ENCODE measurements at places on chromosomes 3 and 15.

GRCh38 chr15:94921936-94922335, 690.6 kb downstream of the MCTP2 start:
- DNase-seq = no peak

DNA sequence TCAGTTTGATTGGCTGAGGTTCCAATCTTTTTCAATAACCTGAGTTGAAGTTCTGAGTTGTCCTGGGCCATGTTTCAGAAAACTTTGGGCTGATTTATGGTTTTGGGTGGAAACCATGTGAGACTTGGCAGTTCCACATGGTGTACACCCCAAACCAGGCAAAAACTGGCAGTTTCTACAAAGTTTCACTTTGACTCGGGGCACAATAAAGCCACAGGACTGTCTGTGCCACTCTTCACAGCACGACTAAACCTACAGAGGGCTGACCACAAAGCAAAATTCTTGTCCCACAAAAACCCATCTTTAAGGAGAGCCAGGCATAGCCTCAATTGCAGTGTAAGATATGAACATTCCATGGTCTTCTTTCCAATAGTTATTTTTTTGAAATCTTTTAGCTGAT, 155.0 kb downstream of the DUT start:
- no peak for DNase-seq

GRCh38 chr3:132530624-132531023, 66.4 kb upstream of the ACKR4 start:
- DNase-seq = no peak

- DNase-seq = no peak
Measured at GRCh38 chr3:37586280-37586679, 275.4 kb upstream of the CTDSPL start.

GRCh38 chr3:15066467-15066866, 1.4 kb upstream of the MRPS25 start:
- no peak for DNase-seq

DNA sequence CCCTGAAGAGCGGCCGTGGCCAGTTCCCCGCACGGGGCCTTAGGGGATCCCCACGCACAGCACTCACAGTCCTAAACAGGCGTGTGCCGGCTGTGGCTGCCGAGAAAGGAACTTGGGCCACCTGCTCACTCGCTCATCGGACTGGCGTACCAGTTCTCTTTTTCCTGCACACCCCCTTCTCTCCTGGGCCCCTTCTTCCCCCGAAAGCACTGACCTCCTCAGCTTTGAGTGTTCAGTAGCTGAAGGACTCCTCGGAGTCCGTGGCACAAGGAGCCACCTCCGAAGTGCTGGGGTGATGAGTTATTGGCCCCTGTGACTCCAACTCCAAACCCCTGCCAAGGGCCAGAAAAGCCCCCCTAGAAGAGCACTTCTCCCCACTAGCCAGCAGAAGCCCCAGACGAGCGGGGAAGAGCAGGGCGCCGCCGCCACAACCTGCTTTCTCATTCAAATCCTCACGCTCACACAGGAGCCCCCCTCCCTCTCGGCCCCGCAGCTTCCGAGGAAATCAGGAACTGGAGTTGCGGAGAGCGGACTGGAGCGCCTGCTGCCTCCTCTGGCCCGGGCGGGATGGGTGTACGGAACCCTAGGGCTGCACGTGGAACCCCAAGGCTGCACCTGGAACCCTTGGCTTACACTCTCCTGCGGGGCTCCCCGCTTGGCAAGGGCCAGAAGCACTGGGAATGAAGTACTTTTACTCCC, at the start of gene PLCH1:
Gene PLCH1, minus strand, starts transcription at position 446 of the 699 bp plus-strand sequence. CDS start 40,847 bp downstream, outside the sequence.
- DNase-seq = peak; percentile 86

DNA sequence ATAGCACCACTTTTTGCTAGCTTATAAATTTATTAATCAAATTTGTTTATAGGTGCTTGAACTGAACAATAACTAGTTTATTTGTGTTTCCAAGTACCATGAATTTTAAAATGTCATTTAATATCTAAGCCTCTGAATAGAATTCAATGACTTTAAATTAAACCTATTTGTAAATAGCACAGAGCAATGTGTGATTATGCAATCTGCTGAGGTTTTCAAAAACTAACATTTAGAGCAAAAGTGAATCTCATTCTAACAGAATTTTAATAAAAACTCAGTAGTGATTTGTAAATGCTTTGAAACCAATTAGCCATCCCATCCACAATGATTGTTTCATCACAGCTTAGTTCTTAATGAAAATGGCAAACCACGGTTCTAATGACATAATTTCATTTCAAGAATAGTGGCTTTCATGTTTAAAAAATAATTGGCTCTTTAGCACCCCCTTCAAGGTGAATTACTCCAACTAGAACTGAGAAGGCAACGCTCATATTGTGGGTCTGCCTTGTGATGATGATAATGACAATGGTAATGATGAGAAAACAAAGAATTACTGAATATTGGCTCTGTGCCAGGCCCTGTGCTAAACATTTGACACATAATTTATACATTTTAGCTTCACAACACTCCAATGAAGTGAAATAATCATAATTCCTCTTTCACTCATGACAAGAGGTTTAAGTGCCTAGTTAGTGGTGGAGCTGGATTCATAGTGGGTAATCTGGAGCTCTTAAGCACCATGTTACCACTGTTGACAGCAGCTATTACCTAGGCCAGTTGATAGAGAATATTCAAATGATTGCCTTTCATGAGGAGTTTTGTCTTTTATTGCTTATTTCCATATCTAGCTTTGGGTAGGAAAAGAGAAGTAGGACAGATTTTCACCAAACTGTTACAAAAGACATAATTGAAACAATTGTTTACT, 145.7 kb downstream of the RBMS3 start:
- no peak for DNase-seq

DNA sequence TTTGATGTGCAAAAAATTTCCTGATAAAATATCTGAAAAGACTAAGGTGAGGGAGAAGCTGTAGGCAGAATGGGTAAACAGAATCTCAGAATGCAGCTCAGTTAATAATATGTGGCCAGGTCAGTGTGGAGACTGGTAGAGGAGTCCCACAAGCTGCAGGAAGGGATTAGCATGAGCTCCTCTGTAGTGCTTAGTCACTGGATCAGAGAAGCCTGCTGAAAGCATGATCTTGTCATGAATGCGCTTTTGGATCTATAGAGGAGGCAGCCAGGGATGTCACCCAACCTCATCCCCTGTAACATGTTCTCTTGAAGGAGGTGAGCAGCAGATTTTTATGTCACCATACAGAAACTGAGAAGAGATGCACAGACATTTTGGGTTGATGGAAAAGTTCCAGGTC, 1035.3 kb upstream of the GBE1 start:
- no peak for DNase-seq

- no peak for DNase-seq
Measured at GRCh38 chr15:60006203-60006862, 2.2 kb downstream of the FOXB1 start.

GRCh38 chr15:59687836-59688235, 1.3 kb downstream of the BNIP2 start:
- no peak for DNase-seq

DNA sequence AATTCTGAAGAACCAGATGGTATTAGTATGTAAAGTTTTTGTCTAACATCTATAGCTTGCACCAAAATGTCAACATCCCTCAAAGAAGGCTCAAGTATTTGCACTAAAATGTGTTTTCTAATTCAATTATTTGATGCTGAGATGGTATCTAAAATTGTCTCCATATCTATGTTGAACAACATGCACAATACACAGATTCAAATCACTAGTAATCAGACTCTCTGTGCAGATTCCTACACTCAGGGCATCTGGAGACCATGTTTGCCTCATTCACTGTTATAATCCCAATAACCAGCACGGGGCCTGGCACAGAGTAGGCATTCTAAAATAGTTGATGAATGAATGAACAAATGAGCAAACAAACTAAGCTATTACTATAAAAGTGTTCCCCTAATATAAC, 2.6 kb downstream of the FILIP1L start:
- no peak for DNase-seq

- no peak for DNase-seq
Measured at GRCh38 chr3:159271799-159272512, 470.1 kb downstream of the MFSD1 start.

- no peak for DNase-seq
Measured at GRCh38 chr3:178849199-178849910, 222.3 kb downstream of the ZMAT3 start.

GRCh38 chr3:167148136-167148535, 232.0 kb downstream of the ZBBX start:
- DNase-seq = no peak

GRCh38 chr15:29921130-29921601, 98.9 kb upstream of the TJP1 start:
- DNase-seq = no peak

GRCh38 chr3:48556796-48557626, at the start of gene PFKFB4:
Gene PFKFB4 (minus strand): TSS chr3:48556803. CDS start chr3:48556777, 26 bp downstream.
- peak; percentile 99 for DNase-seq

DNA sequence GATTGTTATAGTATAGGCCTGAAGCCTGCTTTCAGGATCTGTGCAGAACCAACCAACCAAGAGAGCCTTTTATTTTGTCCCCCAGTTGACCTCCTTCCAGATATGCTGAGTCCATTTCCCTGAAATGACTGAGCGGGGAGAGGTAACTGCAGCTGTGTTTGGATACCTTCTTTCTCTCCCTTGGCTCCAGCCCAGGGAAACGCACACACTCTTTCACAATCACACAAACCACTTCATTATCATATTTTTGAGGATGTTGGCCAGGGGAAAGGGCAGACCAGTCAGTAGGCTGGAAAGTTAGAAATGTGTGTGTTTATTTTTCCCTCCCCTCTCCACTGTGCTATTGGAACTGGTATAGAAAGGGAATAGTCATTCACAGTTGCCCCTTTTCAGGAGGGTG, 417.7 kb upstream of the TBL1XR1 start:
- DNase-seq = no peak

DNA sequence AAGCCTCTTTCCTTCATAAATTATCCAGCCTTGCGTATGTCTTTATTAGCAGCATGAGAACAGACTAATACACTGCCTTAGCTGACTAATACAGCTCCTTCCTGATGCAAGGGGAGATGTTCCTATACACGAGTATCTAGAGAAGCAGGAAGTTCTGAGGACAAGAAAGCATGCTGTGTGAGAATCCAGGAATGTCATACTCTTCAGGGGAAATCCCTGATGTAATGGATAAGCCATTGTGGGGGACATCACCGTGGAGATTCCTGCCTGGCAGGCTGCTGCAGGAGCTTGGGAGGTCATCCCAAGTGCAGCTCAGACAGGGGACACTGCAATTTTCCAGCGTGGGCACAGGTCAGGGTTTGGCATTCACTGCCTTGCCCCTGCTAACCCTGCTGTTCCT, 476.9 kb downstream of the NR2F2 start:
- DNase-seq = no peak

GRCh38 chr3:7573330-7573729, 712.4 kb downstream of the GRM7 start:
- DNase-seq = no peak

GRCh38 chr3:196175722-196176121, 35.5 kb downstream of the ZDHHC19 start:
- no peak for DNase-seq

DNA sequence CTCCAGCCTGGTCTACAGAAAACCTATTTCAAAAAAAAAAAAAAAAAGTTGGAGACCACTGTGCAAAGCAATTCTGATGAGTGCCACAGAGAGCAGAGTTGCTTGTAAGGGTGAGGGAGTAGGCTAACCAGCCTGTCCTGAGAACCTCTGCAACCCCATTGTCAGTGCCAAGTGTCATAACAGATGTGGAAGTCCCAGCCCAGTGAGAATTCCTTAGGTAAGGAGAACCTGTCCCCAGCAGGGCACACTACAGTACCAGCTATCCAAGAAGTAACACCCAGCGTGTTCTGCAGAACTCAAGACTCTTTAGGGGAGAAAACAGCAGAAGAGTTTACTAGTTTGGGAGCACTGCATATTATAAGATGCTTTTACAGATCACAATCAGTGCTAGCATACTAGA, 156.3 kb downstream of the LIPC start:
- DNase-seq = no peak

DNA sequence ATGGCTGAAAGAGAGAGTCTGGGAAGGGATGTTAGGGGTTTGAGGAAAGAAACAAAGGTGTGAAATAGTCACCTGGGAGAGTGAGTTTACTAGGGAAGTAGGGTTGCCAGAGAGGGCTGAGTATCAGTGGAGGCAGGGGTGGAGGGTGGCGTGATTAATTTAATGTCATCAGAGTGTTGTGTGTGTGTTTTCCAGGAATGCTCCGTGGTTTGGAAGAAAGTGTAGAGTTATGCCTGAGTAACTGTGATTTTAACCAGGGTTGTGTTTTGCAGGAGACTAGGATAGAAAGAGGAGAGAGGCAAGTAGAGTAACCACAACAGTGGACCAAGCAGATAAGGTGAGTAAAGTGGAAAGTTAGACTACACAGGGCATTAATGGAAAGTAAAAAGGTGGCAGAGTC, 27.2 kb downstream of the PLD1 start:
- no peak for DNase-seq

DNA sequence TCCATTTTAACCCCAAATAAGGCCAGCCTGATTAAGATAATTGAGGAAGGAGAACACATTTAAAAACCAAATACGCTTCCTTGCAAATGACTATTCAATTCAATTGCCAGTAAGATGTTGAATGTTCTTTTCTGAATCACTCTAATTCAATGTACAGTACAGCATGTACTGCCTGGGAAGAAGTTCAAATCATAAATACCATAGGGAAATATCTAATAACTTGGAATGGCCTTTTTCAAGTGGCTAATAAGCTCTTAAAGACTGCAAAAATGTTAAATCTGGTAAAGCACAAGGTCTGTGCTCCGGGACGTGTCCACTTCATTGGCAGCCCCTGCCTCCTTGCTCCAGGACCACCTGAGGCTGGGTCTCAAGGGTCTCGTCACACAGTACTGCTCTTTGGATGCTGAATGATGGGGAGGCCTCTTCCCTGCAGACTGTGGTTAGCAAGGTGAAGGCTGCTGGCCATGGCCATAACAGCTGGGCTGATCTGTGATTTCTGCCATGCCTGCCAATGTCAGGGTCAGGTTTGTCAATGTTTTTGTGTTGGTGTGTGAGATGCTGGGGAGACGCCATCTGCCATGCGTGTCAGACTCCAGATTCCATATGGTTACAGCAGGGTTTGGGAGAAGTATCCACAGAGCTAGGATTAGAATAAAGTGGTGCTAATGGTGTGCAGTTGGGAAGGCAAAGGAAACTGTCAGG, 300.5 kb downstream of the ADAMTS17 start:
- no peak for DNase-seq

- peak; percentile 78 for DNase-seq
Measured at GRCh38 chr15:79197285-79197684, 85.2 kb upstream of the ANKRD34C start.

DNA sequence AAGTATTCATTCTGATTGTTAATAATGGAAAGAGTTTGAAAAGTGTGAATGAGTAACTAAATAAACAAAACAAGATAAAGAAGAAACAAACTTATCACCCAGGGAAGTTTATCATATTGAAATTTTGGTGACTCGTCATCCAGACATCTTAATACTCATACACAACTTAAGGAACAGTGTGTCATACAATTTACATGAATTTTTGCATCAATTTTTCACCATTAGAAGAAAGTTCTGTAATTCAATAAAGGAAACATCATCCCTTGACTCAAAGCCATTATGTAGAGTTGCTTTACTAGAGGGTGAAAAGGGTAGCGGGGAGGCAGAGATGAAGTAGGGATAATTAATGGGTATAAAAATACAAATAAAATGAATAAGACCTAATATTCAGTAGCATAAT, 536.2 kb downstream of the GRM7 start:
- no peak for DNase-seq

GRCh38 chr15:69143756-69144436, 16.5 kb upstream of the GLCE start:
- no peak for DNase-seq

GRCh38 chr3:178206521-178206920, 329.7 kb upstream of the KCNMB2 start:
- no peak for DNase-seq

- no peak for DNase-seq
Measured at GRCh38 chr15:48996276-48996675, 32.6 kb upstream of the SHC4 start.

- DNase-seq = no peak
Measured at GRCh38 chr3:184380627-184381260, 890 bp downstream of the CHRD start.

Measured in NT2/D1 (cell line).